ENCODE measurements at places on chromosomes 2 and 18. TPM values are rescaled to one million over a fixed set of nuclear protein-coding genes. Genes with fewer than 3 reads are reported as not detected.

GRCh38 chr2:228268756-228269155 lies 87.3 kb upstream of the SPHKAP start:
- no peak for DNase-seq

- no peak for DNase-seq
These were observed 665.5 kb upstream of the CNTNAP5 start for GRCh38 chr2:123359636-123360035.

GRCh38 chr2:122949523-122949922 lies 1075.6 kb upstream of the CNTNAP5 start:
- no peak for DNase-seq

- DNase-seq: no peak
These were observed 19.4 kb downstream of the THAP4 start for GRCh38 chr2:241617431-241618154.

DNA sequence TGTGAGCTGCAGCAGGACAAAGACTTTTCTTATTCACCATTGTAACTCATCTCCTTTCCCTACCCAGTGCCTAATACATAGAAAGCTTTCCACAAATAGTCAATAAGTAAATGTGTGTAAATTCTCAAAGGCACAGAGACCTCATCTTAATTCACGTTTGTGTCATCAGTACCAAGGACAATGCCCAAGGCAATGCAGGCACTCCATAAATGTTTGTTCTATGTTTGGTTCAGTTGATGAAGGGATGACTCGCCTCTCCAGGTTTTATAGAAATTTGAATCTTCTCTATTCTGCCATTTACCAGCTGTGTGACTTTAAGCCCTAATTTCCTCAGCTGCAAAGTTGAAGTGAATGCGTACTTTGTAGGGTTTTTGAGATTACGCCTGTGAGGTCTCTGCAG lies 2.1 kb upstream of the MOGAT1 start:
- DNase-seq: no peak

DNA sequence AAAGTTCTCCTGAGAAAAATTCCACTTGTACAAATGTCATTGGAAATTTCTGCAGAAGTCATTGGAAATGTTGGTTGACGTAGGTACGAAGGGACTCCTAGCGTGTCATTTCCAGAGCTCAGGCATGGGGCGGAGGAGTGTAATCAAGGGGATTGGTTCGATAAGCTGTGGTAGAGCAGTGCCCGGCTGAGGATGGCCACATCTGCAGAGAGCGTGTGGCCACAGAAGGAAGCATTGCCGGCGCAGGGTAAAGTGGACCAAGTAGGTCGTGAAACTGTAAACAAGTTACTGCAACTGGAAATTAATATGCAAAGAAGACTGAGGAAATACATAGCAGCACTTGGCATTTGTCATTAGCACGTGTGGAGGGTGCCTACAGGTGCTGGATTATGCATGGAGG lies 101.8 kb downstream of the DGKD start:
- DNase-seq: no peak

GRCh38 chr2:67752969-67753368 lies 309.8 kb downstream of the C1D start:
- no peak for DNase-seq

DNA sequence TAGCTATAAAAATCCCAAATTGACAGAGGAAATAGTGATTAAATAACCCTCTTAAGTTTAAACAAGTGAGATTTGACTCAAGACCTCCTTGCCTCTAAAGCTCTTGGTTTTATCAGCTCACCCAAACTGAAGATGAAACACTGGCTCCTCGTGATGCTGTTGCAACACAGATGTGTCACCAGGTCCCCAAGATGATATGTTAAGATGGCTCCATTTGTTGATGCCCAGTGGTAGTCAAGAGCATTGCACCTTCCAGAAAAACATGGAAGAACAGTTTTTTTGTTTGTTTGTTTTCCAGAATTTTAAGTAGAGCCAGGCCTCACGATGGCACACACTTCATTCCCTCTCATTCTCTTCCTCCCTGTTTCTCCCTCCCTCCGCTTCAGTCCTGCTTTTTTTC lies 399.8 kb downstream of the TXNL1 start:
- DNase-seq: no peak

Gene CD8B2
- total RNA-seq: not detected

Gene GKN2
- not detected for total RNA-seq

Gene ZAP70
- total RNA-seq: 1.4 TPM

Gene TMEM163
- total RNA-seq: 8.9 TPM

Gene DSG1
- 4.2 TPM for total RNA-seq

Gene HOXD8
- total RNA-seq: 0.55 TPM

Gene KCNJ3
- total RNA-seq: 46.5 TPM

Gene IL37
- not detected for total RNA-seq

Gene TDRD15
- 1.7 TPM for total RNA-seq

Gene STAT4
- 15.2 TPM for total RNA-seq
